ENCODE measurements at places on chromosomes 1 and 21.
A peak's percentile ranks its signal among the peaks of the same experiment; 100 is the strongest.

- peaks cover 8% of the 10 kb centered on the region for H3K27me3 ChIP-seq
- H3K27ac ChIP-seq = no peak overlapping the region
- no peaks in the 10 kb centered on the region for H3K36me3 ChIP-seq
- no peaks in the 10 kb centered on the region for H3K4me1 ChIP-seq
- DNase-seq = no peak
Observed at GRCh38 chr1:48932366-48932765, 155.7 kb upstream of the BEND5 start.

DNA sequence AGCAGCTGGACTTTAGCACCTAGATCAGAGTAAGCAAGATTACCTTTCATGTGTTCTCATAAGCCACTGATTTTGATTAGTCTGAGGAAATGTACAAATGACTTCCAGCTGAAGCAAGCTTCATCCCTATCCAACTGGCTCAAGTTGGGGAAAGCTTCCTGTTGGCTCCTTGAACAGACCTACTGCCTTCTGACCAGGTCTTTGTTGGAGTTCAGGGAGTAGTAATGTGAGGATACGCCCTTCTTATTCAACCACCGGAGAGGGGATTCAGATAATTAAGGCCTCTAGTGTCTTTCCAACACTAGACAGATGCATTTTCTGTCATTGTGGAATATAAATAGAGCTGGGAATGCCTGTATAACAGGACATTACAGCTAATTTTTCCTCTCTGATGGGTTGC lies 268.9 kb downstream of the TGFB2 start:
- H3K4me1 ChIP-seq = no peaks in the 10 kb centered on the region
- no peak overlapping the region for H3K27ac ChIP-seq
- DNase-seq = no peak
- no peak overlapping the region for H3K4me3 ChIP-seq
- H3K27me3 ChIP-seq = no peaks in the 10 kb centered on the region
- no peaks in the 10 kb centered on the region for H3K36me3 ChIP-seq

- no peaks in the 10 kb centered on the region for H3K27me3 ChIP-seq
- peaks cover 53% of the 10 kb centered on the region for H3K4me1 ChIP-seq
- no peak for DNase-seq
- H3K4me3 ChIP-seq = peak overlapping the region; percentile 86
Observed at GRCh38 chr1:185156288-185156853, 382 bp downstream of the TRMT1L start.

DNA sequence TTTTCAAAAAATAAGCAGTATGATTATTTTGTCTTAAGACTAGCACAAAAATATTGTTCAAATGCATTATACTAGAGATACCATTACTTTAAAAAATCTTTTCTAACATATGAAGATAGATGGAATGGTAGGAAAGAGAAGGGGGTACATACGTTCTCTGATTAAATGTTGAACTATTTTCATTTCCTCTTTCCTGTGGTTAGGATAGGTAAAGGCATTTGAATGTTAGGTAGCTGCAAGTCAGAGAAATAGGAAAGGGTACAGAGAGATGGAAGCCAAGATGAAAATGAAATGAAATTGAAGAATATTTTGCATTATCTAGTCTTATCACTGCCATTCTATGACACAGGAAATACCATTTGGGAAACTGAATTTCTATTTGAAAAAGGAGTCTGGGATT lies 28.3 kb downstream of the TLCD4 start:
- H3K27ac ChIP-seq = no peak overlapping the region
- no peak overlapping the region for H3K4me3 ChIP-seq
- peaks cover 2% of the 10 kb centered on the region for H3K27me3 ChIP-seq
- DNase-seq = no peak
- no peaks in the 10 kb centered on the region for H3K36me3 ChIP-seq
- no peaks in the 10 kb centered on the region for H3K4me1 ChIP-seq

DNA sequence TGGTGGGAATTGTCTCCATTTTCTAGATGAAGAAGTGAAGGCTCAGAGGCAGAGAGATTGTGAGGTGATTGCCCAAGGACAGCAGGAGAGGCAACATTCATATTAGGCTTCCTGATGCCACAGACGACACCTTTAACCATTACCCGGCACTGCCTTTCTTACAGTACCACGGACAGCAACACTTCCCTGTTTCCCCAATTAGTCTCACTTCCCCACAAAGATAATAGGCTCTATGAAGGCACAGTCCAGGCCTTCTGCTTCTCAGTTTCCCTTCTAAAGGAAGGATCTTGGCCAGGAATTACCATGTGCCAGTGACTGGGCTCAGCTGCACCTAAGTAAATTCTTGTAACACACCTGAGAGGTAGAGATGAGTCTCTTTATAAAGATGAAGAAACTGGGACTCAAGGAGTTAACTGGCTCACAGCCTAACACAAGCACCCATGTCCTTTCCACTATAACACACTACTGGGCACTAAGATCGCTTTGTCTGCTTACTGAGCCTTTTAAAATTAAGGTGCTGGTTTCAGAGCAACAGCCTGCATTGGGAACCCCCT lies 9.6 kb downstream of the IGSF9 start:
- H3K36me3 ChIP-seq = no peaks in the 10 kb centered on the region
- H3K27ac ChIP-seq = no peak overlapping the region
- no peak overlapping the region for H3K4me3 ChIP-seq
- H3K27me3 ChIP-seq = no peaks in the 10 kb centered on the region
- no peak for DNase-seq
- peaks cover 6% of the 10 kb centered on the region for H3K4me1 ChIP-seq

GRCh38 chr1:94332516-94332915 lies 85.7 kb upstream of the ABCD3 start:
- H3K27me3 ChIP-seq = peaks cover 25% of the 10 kb centered on the region
- peaks cover 2% of the 10 kb centered on the region for H3K4me1 ChIP-seq
- DNase-seq = no peak
- no peak overlapping the region for H3K27ac ChIP-seq

- no peaks in the 10 kb centered on the region for H3K36me3 ChIP-seq
- H3K27me3 ChIP-seq = peaks cover 4% of the 10 kb centered on the region
- H3K4me1 ChIP-seq = no peaks in the 10 kb centered on the region
- no peak for DNase-seq
- H3K27ac ChIP-seq = no peak overlapping the region
- H3K4me3 ChIP-seq = no peak overlapping the region
Observed at GRCh38 chr1:203554071-203554470, 60.1 kb downstream of the OPTC start.

DNA sequence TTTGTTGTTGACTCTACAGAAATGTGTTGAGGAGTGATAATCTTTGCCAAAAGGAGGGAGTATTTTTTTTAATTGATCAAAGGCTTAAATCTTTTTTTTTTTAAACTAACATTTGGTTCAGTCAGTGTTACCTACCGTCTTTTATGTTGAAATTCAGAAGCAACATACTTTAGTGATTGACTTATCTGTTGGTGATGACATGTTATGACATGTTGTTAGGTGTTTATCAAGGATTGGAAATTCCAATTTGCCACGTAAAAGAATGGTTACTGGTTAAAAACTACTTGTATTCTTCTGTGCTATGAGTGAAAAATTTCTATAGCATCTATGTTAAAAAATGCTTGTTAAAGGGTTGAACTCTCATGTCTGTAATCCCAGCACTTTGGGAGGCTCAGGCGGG lies 61.2 kb downstream of the DNM3 start:
- H3K27ac ChIP-seq = no peak overlapping the region
- no peak for DNase-seq
- peaks cover 4% of the 10 kb centered on the region for H3K4me1 ChIP-seq
- H3K4me3 ChIP-seq = no peak overlapping the region
- no peaks in the 10 kb centered on the region for H3K36me3 ChIP-seq

GRCh38 chr1:229913489-229913888 lies 153.5 kb upstream of the GALNT2 start:
- no peaks in the 10 kb centered on the region for H3K4me1 ChIP-seq
- no peak overlapping the region for H3K4me3 ChIP-seq
- no peaks in the 10 kb centered on the region for H3K36me3 ChIP-seq
- peaks cover 13% of the 10 kb centered on the region for H3K27me3 ChIP-seq

- H3K36me3 ChIP-seq = no peaks in the 10 kb centered on the region
- H3K27me3 ChIP-seq = peaks cover 2% of the 10 kb centered on the region
- no peak for DNase-seq
- no peak overlapping the region for H3K27ac ChIP-seq
- H3K4me1 ChIP-seq = peaks cover 5% of the 10 kb centered on the region
Observed at GRCh38 chr1:173601588-173601987, 1.3 kb downstream of the SLC9C2 start.

DNA sequence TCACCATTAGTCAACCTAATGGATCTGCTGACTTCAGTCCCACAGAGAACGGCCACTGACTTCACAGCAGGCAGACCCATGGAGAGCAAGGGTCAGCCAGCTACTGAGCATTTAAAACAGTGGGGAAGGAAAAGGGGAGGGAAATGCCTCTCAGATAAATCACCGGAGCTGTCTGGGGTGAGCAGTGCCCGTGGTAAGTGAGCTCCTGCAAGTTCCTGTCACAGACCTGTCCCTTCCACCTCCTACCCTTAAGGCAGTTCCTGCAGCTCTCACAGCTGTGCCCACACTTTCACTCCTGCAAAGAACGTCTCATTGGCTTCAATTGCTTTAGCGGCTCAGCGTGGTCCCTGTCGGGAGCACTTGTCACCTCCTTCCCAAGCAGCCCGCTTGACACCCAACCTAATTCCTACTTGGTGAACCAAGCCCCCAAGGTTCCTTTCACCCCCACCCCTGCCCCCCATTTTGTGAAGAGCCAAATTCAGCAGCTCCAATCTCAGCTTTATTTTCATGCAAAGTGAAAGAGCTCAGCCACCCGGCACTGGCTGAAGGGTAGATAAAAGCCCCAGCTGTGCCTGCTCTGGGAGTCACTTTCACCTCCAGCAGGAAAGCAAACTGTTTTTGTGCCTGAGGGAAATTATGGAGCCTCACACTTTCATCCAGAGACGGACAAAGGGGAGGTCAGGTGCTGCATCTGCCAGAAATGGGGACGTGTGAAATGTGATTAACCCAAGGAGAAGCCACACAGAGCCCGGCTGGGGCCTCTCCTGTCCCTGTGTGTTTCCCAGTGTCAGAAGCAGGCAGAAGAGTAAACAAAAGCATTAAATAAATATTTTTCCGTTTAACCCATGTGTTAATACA lies 306.2 kb downstream of the TTLL7 start:
- no peaks in the 10 kb centered on the region for H3K36me3 ChIP-seq
- no peak overlapping the region for H3K27ac ChIP-seq
- H3K4me1 ChIP-seq = peaks cover 10% of the 10 kb centered on the region
- H3K27me3 ChIP-seq = peaks cover 6% of the 10 kb centered on the region
- peak overlapping the region; percentile 67 for H3K4me3 ChIP-seq

DNA sequence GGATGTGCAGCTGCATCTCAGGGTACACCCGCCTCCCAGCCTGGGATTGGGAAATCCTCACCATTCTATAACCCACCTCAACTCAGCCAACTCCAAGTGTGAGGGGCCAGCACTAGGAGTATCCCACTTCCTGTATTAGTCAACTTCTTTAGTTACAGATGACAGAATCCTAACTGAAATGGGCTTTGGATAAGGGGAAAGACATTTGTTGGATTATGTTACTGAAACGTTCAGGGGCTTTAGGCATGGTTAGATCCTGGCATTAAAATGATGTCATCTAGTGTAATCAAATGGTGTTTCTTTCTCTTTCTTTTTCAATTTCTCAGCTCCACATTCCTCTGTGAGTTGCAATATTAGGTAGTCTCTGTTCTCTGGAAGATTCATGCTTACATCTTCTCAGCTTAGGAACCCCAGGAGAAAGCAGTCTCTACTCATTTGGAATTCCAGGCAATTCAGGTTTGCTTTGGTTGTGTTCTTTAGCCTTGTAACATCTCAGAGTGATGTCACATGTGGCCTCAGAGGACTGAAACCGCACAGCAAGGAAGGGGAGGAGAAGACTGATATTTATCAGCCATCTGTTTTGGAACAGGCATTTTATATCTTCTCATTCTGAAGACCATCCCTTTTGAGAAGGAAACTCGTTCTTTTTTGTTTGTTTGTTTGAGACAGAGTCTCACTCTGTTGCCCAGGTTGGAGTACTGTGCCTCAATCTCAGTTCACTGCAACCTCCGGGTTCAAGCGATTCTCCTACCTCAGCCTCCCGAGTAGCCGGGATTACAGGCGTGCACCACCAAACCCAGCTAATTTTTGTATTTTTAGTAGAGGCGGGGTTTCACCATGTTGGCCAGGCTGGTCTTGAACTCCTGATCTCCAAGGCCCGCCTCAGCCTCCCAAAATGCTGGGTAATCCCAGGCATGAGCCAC lies 18.9 kb upstream of the TMEM54 start:
- peaks cover 12% of the 10 kb centered on the region for H3K4me1 ChIP-seq
- no peaks in the 10 kb centered on the region for H3K36me3 ChIP-seq
- no peak overlapping the region for H3K27ac ChIP-seq

GRCh38 chr1:245652660-245653427 lies 498.1 kb downstream of the KIF26B start:
- H3K27me3 ChIP-seq = peaks cover 18% of the 10 kb centered on the region
- no peak for DNase-seq
- H3K27ac ChIP-seq = no peak overlapping the region
- no peaks in the 10 kb centered on the region for H3K36me3 ChIP-seq
- no peaks in the 10 kb centered on the region for H3K4me1 ChIP-seq
- H3K4me3 ChIP-seq = no peak overlapping the region

DNA sequence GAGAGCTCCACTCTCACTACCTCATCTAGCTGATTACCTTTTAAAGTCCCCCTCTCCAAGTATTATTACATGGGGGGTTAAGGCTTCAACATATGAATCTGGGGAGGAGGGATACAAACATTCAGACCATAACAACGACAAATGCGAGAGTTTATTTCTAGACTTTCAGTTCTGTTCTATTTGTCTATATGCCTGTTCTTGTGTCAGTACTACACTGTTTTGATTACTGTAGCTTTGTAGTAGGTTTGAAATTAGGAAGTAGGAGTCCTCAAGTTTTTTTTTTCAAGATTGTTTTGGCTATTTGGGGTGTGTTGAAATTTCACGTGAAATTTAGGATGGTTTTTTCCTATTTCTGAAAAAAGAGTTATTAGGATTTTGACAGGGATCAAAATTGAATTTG lies 16.3 kb downstream of the ZMYM4 start:
- peaks cover 27% of the 10 kb centered on the region for H3K4me1 ChIP-seq
- no peaks in the 10 kb centered on the region for H3K27me3 ChIP-seq
- no peak for DNase-seq
- H3K36me3 ChIP-seq = peaks cover 25% of the 10 kb centered on the region
- no peak overlapping the region for H3K4me3 ChIP-seq

GRCh38 chr1:193634470-193634869 lies 448.1 kb upstream of the B3GALT2 start:
- H3K4me1 ChIP-seq = peaks cover 14% of the 10 kb centered on the region
- H3K27ac ChIP-seq = peak overlapping the region; percentile 46
- H3K4me3 ChIP-seq = no peak overlapping the region
- no peaks in the 10 kb centered on the region for H3K36me3 ChIP-seq
- H3K27me3 ChIP-seq = no peaks in the 10 kb centered on the region
- DNase-seq = peak; percentile 39

DNA sequence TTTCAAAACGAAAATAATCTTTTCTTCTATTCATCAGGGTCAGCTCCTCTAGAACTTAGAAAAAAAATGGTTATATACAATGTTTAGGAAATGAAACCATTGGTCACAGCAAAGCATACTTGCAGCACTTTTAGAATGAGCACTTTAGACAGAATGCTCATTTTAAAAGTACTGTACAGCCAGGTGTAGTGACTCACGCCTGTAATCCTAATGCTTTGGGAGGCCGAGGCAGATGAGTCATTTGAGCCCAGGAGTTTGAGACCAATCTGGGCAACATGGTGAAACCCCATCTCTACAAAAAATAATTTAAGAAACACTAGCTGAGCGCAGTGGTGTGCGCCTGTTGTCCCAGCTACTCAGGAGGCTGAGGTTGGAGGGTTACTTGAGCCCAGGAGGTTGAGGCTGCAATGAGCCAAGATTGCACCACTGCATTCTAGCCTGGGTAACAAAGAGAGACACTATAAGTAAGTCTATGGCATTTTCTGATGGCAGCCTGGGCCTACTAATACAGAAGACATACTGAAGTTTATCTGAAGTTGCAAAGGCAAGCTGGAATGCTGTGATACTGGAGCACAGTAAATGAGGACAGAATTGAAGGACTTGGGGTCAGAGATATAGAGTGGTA lies 48.9 kb upstream of the ZNF326 start:
- H3K27ac ChIP-seq = no peak overlapping the region
- peaks cover 1% of the 10 kb centered on the region for H3K36me3 ChIP-seq
- H3K4me1 ChIP-seq = peaks cover 9% of the 10 kb centered on the region
- no peaks in the 10 kb centered on the region for H3K27me3 ChIP-seq
